ENCODE measurements at places on chromosomes 5 and 9.

- peak; percentile 92 for DNase-seq
Measured at GRCh38 chr9:87119328-87119881, 172.1 kb upstream of the GAS1 start.

GRCh38 chr5:42514754-42515153 lies 91.5 kb downstream of the GHR start:
- DNase-seq: no peak

GRCh38 chr9:135038826-135039225 lies 48.6 kb upstream of the OLFM1 start:
- no peak for DNase-seq

DNA sequence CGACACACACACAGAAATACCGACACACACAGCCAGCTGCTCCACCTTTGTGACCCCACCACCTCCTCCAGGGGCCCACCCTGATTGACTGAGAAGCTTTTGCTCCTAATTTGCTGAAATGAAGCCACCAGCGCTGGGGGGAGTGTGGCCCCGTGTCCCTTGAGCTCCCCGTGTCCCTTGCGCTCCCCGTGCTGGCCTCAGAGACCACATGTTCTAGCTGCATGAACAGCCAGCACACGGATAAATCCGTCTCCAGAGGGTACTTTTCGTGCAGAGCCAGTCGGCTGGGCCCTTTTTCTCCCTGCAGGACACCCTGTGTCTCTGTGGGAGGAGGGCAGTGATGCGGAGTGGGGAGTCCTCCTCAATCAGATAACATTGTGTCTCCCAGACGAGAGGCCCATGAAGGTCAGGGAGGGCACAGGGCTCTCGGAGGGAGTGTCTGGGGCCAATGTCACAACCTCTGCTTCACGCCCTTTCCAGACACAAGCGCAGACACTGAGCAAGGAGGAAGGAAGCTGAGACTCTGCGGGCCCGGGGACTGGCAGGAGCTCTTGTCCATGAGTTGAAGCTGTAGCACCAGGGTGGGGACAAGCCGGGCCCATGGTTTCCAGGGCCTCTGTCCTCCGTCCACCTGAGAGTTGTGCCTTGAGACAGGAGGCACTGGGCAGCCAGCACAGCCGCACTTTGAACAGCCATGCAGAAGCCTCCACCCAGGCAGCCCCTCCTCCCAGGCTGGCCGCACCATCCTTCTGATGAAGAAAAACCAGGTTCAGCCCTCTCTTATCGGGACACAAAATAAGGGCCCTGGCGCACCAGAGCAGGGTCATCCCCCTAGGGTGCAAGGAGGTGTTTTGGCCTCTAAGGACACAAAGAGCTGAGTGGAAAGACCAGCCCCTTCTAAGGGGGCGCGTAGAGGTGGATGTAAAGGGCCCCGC lies 36.4 kb upstream of the SLC6A19 start:
- DNase-seq: no peak

DNA sequence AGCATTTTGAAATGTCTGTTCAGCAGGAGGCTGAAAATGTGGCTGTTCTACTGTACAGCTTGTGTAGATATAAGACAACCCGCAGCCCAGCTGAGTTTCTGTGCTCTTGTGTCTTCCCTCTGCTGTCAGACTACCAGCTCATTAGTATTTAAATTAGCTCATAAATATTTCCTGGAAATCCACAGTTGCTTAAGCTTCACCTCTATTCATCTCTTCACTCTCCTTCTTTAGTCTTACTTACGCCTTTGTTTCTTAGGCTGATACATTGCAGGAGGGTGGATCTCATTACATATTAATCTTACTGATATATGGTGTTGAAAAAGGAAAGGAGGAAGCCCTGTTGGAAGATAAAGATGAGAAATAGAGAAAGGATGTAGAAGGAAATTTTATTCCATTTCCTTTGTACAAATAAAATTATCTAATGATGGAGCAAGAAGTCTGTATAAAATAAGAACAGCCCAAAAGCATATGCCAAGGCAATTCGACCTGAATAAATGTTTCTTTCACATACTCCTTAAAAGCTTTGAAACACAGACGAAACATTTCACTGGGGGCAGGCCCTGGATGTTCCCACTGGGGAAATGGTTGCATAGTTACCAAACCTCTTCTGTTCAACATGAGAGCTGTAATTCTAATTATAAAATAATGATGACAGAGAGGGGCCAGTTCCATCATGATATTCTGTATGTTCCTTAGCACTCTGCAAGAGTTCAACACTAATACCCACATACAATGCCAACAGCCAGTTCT lies 111.8 kb upstream of the APC start:
- no peak for DNase-seq

Measured in adipocyte (in vitro differentiated cells).